ENCODE measurements at places on chromosomes 3 and 15. TPM values are rescaled to one million over a fixed set of nuclear protein-coding genes. Genes with fewer than 3 reads are reported as not detected.

GRCh38 chr15:31031471-31032067, 40.1 kb upstream of the MTMR10 start:
- no peaks in the 10 kb centered on the region for H3K4me1 ChIP-seq
- no peak overlapping the region for H3K4me3 ChIP-seq
- no peaks in the 10 kb centered on the region for H3K36me3 ChIP-seq
- H3K27me3 ChIP-seq = no peaks in the 10 kb centered on the region
- H3K27ac ChIP-seq = no peak overlapping the region

- H3K27ac ChIP-seq = no peak overlapping the region
- no peaks in the 10 kb centered on the region for H3K36me3 ChIP-seq
- H3K4me1 ChIP-seq = no peaks in the 10 kb centered on the region
- H3K27me3 ChIP-seq = no peaks in the 10 kb centered on the region
- H3K4me3 ChIP-seq = no peak overlapping the region
Observed at GRCh38 chr3:52092891-52093290, 36.5 kb upstream of the DUSP7 start.

DNA sequence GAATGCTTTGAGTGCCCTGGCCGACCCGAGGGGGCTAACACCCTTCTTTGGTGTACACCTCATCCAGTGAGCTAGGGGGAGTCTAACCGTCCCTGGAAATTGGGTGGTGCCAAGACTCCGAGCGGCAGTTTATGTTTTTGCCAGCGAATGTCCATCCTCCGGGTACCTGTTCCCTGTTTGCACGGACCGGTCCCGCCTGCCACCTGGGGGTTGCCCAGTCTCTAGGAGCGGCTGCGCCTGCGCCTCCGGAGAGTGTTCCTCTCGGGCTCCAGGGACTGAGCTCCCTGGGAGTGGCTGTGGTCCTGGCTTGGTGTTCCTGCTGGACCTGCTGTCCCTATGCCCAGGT, 913 bp upstream of the WNT7A start:
- no peak overlapping the region for H3K27ac ChIP-seq
- no peak overlapping the region for H3K4me3 ChIP-seq
- DNase-seq = no peak
- peaks cover 25% of the 10 kb centered on the region for H3K4me1 ChIP-seq
- H3K36me3 ChIP-seq = no peaks in the 10 kb centered on the region

PROS1 gene
- 65.4 TPM for total RNA-seq

DNA sequence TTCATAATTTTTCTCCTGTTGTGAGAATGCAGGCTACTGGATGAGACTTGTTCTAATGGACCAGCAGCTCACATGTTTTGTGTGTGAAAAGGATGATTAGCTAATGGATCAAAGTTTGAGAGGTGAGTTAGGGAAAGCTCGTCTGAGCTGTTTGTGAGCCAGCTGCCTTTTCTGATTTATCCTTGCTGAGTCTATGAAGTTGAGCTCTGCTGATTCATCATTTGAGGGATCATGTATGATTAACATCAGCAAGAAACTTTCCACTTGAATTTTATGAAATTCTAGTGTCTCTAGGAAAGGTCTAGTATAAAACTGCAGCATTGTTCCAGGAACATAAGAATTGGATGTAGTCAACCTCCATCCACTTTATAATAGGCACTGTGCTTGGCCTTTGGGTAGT, 698.7 kb downstream of the NTRK3 start:
- DNase-seq = no peak
- no peaks in the 10 kb centered on the region for H3K4me1 ChIP-seq
- no peaks in the 10 kb centered on the region for H3K27me3 ChIP-seq
- H3K36me3 ChIP-seq = no peaks in the 10 kb centered on the region
- no peak overlapping the region for H3K4me3 ChIP-seq

All from breast epithelium (tissue), 4 donors.